Stimulated activated CD4-positive, alpha-beta T cell treated with anti-CD3 and anti-CD28 coated beads, TNF-alpha, amount 100 ng/mL, for 24 hours (primary cell): ENCODE measurements at places on chromosomes 5 and 9.
A peak's percentile ranks its signal among the peaks of the same experiment; 100 is the strongest.

- no peak for DNase-seq
Measured at GRCh38 chr9:11092974-11093373, 480.2 kb upstream of the PTPRD start.

- DNase-seq = no peak
Measured at GRCh38 chr9:31259824-31260223, 1124.6 kb upstream of the ACO1 start.

GRCh38 chr9:104028827-104029226, 65.3 kb upstream of the SMC2 start:
- no peak for DNase-seq

GRCh38 chr5:170277867-170278281, 19.7 kb downstream of the LCP2 start:
- no peak for DNase-seq

GRCh38 chr5:55636177-55636576, 75.9 kb downstream of the SLC38A9 start:
- no peak for DNase-seq

GRCh38 chr9:108983885-108984284, 29.4 kb downstream of the CTNNAL1 start:
- no peak for DNase-seq

- peak; percentile 20 for DNase-seq
Measured at GRCh38 chr9:30075451-30076199, 2308.8 kb upstream of the ACO1 start.

- DNase-seq = no peak
Measured at GRCh38 chr5:73672132-73672531, 46.1 kb downstream of the ARHGEF28 start.

DNA sequence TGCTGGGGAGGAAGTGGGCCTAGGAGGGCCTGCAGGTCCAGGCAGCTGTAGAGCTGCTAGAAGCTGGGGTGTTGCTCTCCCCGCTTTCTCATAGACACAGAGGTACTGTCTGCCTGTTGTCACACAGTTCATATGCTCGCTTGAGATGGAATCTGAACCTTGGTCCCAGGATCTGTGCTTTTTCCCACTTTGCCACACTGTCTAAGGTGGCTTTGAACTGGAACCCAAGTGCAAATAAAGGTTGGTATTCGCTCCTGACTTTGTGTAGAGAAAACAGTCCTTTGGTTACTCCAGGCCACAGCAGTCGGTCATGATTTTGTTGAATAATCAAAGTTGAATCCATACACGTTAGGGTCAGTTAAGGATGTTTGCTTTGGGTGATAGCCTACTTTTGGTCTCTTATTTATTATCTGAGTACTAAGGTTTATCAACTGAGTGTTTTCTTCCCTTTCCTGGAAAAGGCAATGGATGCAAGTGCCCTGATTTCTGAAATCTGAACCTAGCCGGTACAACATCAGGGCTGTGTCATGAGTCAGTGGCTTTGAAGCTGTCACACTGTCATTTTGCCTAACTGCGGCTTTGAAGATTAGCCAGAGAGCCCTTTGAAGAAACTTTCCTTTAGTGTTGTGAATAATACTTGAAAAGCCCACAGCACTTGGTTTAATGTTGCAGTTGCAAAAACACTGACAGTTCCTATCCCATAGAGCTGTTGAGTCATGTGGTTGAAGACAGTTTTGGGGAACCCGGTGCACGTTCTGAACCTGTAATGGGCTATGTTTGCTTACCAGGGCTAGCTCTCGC, 41.3 kb downstream of the HABP4 start:
- DNase-seq = peak; percentile 12
